ENCODE measurements at places on chromosomes 16 and 17. TPM values are rescaled to one million over a fixed set of nuclear protein-coding genes. Genes with fewer than 3 reads are reported as not detected.

DNA sequence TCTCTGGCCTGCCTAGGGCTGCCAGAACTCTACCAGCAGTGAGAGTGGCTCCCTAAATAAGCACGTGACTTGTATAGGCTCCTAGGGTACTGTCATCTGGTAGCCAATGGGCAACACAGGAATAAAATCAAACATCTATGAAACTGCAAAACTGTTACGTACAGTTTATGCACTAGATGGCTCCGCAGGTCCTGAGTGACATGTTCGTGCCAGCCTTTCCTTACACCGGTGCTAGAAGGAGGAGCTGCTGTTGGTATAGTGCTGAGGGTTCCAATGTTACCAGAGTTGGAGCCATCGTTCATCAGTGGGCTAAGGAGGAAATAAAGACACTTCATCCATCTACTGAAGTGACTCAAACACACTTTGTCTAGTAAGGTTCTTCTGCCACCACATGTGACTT lies 63.2 kb upstream of the TRAP1 start:
- no peak for DNase-seq

DNA sequence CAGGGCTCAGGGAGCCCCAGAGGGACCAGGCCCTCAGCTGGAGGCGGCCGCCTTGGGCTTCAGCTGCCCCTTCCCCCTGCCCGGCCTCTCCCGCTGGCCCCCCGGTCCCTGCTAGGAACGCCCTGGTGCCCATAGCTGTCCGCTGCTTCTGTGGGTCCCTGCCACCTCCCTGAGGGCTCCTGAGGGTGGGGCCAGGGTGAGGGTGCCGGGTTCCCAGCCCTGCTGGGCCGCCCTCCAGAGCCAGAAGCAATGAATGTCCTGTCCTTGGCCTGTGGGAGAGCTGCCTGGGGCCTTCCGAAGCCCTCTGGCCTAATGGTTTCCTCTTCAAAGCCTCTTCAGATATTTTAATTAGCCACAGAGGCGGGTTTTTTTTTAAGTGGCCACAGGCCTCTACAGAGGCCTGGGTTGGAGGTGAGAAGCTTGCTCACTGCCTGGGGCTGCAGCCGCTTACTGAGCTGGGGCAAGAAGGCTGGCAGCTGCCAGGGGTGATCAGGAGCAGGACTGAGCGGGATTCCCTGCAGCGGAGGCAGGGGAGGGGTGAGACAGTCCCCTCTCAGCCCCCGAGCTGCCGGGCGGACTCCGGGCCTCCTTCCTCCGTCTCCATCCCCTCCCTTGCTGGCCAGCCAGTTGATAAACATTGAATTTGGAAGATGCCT lies 9.9 kb downstream of the CENPX start:
- no peak for DNase-seq

DNA sequence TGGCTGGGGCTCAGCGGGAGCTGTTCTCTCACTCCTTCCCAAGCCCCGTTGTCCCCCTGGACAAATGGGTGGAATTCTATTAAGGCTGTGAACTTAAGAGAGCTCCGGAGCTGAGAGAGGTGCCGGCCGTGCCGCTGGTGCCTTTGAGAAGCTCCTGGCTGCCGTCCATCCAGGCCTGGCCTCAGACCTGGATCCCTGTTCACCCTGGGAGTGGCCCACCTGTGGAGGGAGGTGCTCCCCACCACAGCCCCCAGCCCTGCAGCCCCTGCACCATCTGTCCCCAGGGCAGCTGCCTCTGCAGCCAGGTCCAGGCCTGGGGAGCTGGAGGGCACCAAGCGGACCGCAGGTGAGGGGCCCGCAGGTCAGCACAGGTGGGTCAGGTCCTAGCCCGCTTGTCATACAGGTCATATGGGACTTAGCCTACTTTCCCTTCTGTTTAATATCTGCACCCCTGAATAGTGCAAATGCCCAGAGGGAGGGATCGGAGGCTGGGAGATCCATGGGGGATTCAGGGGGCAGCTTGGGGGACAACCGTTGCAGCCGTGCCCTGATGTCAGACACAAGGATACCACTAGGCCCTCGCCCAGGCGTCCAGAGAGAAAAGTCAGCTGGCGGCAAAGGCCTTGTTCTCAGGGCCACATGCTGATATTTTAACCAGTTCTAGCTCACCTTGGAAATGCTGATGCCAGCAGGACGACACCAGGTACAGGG lies 15.2 kb upstream of the METRNL start:
- DNase-seq = no peak

GRCh38 chr17:39808409-39808997 lies 55.6 kb downstream of the IKZF3 start:
- no peak for DNase-seq

GRCh38 chr16:89620406-89620841 lies 7.0 kb downstream of the DPEP1 start:
- no peak for DNase-seq

GRCh38 chr16:21150375-21151001 lies at the start of gene DNAH3:
TSS of gene DNAH3 (minus strand) at chr16:21150846. CDS start at chr16:21150319, 527 bp downstream.
- no peak for DNase-seq

GRCh38 chr16:88387180-88387765 lies 4.5 kb downstream of the ZNF469 start:
- no peak for DNase-seq

DNA sequence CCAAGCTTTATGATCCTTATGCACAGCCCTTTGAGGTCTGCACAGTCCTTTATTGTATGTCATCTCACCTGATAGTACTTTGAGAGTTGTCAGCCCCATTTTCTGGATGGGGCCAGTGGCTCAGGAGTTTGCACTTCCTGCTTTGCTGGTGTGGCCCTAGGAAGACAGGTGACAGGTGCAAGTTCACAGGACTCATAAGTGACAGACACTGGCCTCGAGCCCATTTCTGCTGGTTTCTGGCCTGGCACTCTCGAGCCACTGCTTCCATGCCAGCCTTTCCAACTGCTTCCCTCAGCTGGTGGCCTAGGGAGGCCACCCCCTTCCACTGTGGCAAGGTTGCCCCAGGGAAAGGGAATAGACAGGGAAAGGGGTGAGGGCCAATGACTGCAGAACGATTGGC lies 84.4 kb upstream of the CCL1 start:
- DNase-seq = no peak

- peak; percentile 47 for DNase-seq
These were observed 7.9 kb upstream of the MT2A start for GRCh38 chr16:56600398-56600999.

GRCh38 chr16:86975445-86975844 lies 341.7 kb downstream of the C16orf95 start:
- peak; percentile 46 for DNase-seq

DNA sequence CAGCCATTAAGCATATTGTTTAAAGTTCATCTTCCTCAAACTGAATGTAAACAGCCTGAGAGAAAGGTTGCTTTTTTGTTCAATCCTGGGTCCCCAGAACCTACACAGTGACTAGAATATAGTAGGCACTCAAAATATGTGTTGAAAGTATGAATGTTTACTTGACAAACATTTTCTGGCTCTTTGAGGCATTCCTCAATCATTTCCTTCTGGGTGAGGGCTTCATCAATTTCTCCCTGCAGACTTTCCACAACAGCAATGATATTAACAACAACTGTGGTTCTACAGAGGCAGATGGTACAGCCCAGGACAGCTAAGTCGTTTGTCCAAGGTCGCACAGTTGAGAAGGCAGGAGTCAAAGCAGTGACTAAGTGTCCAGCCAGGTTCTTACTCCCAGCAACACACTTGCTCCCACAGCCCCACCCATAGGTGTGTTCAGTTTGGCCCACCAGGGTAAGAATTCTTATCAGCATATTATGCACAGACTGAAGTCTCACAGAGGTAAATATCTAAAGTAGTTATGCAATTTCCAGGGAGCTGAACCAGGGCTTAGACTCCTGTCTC lies 61.1 kb downstream of the HS3ST3B1 start:
- DNase-seq = no peak

The TEKT5 gene
- total RNA-seq = 0.64 TPM

The ENPP7 gene
- total RNA-seq = not detected

The UMOD gene
- not detected for total RNA-seq

The CD300LF gene
- not detected for total RNA-seq

The CLEC18B gene
- 0.26 TPM for total RNA-seq
